ENCODE measurements at places on chromosomes 4 and X. TPM values are rescaled to one million over a fixed set of nuclear protein-coding genes. Genes with fewer than 3 reads are reported as not detected.

GRCh38 chr4:24112466-24112865, 222.6 kb upstream of the PPARGC1A start:
- no peaks in the 10 kb centered on the region for H3K4me1 ChIP-seq
- no peak for DNase-seq
- no peak overlapping the region for H3K27ac ChIP-seq
- no peak overlapping the region for H3K4me3 ChIP-seq

GRCh38 chrX:113510586-113510985, 670.0 kb upstream of the AMOT start:
- no peaks in the 10 kb centered on the region for H3K4me1 ChIP-seq
- no peaks in the 10 kb centered on the region for H3K36me3 ChIP-seq
- no peaks in the 10 kb centered on the region for H3K27me3 ChIP-seq

DNA sequence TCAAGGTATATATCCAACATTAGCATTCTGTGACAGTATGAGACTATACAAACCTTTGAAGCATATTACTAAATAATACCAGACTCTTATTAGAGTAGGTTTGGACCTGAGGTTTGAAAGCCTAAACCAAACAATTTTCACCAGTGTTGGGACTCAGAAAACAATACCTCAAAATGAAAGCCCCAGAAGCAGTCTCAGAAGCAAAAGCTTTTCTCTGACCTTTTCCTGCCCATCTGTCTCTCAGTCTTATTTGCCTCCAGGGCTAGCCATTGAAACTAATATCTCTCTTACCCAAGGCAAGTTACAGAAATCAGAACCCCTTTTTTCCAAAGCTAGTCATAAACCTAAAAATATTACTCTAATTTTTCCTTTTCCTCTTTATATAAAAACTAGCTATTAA, 163.3 kb downstream of the PTCHD1 start:
- H3K27ac ChIP-seq = no peak overlapping the region
- no peaks in the 10 kb centered on the region for H3K4me1 ChIP-seq
- H3K27me3 ChIP-seq = no peaks in the 10 kb centered on the region
- no peaks in the 10 kb centered on the region for H3K36me3 ChIP-seq
- no peak overlapping the region for H3K4me3 ChIP-seq
- no peak for DNase-seq

DNA sequence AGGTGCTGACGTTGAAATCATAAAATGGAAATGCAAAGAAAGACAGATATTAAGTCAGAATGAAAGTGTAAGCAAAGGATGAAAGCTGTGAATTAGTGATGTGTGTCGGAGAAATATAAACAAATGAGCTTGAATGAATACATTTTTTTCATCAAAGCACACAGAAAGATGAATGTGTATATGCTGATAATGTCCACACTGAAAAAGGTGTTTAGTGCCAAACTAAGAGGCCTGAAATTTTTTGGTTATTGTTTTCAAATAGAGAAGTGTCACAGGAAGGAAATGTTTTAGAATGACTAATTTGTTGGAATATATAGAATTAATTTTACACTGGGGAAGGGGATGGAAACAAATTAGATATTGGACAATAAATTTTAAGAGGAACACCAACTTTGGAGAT, 1217.6 kb downstream of the PCDH18 start:
- no peak overlapping the region for H3K4me3 ChIP-seq
- no peaks in the 10 kb centered on the region for H3K27me3 ChIP-seq
- no peak overlapping the region for H3K27ac ChIP-seq

DNA sequence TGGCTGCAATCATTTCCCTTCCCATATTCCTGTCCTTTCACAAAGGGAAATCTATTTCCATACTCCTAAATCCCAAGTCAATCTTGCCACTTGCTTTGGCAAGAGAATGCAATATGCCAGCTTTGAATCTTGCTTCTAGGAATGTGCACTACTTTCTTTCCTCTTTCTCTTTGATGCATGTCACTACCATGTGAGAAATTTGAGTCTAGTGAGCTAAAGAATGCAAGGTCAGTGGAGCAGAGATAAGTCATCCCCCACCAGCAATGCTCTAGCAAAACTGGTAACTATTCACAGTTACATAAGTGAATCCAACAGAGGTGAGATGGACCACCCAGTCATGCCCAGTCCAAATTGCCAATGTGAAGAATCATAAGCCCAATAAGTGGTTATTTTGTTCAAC, 910.4 kb downstream of the RAB28 start:
- no peaks in the 10 kb centered on the region for H3K4me1 ChIP-seq
- no peaks in the 10 kb centered on the region for H3K36me3 ChIP-seq
- no peak overlapping the region for H3K27ac ChIP-seq
- H3K27me3 ChIP-seq = no peaks in the 10 kb centered on the region

- DNase-seq = no peak
- H3K4me3 ChIP-seq = no peak overlapping the region
- H3K27me3 ChIP-seq = no peaks in the 10 kb centered on the region
- H3K36me3 ChIP-seq = no peaks in the 10 kb centered on the region
Observed at GRCh38 chr4:26299254-26299882, 21.4 kb upstream of the RBPJ start.

GRCh38 chr4:94676970-94677369, 80.8 kb upstream of the BMPR1B start:
- H3K27me3 ChIP-seq = no peaks in the 10 kb centered on the region
- H3K27ac ChIP-seq = no peak overlapping the region
- H3K4me1 ChIP-seq = no peaks in the 10 kb centered on the region
- H3K36me3 ChIP-seq = no peaks in the 10 kb centered on the region
- no peak overlapping the region for H3K4me3 ChIP-seq

Gene RPA4
- polyA plus RNA-seq = 0.28 TPM

Gene UGT2B7
- polyA plus RNA-seq = 1.3 TPM

Gene SLC4A4
- polyA plus RNA-seq = 0.27 TPM
